ENCODE measurements at places on chromosomes 6 and 20. TPM values are rescaled to one million over a fixed set of nuclear protein-coding genes. Genes with fewer than 3 reads are reported as not detected.

Gene DTD1
- total RNA-seq, result 40.5 TPM

Gene RAD21L1
- 0.34 TPM for total RNA-seq

- no peak for DNase-seq
These were observed 45.3 kb upstream of the DACT2 start for GRCh38 chr6:168364793-168365421.

GRCh38 chr6:137165375-137166246, 7.8 kb downstream of the IL22RA2 start:
- no peak for DNase-seq

DNA sequence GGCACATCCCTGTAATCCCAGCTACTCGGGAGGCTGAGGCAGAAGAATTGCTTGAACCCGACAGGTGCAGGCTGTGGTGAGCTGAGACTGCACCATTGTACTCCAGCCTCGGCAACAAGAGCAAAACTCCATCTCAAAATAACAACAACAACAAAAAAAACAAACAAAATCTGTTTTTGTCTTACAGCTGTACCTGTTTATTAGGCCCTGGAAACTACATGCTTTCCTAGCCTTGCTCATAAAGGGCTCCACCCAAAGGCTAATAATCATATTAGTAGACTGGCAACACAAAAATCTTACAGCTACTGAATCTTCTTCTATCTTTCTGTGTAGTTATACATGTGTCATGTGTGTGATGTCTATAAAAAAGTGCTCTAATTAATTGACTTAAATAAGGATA, 503.9 kb upstream of the EYS start:
- no peak for DNase-seq
